ENCODE measurements at places on chromosomes 12 and 14. TPM values are rescaled to one million over a fixed set of nuclear protein-coding genes. Genes with fewer than 3 reads are reported as not detected.

Gene RDH16
- not detected for total RNA-seq

Gene FAM186B
- total RNA-seq = 0.62 TPM

Gene HOXC10
- total RNA-seq = not detected

Gene CCDC88C
- 3.6 TPM for total RNA-seq

Gene HPD
- 2.3 TPM for total RNA-seq

Gene CLEC4C
- not detected for total RNA-seq

Gene MYBPC1
- 7.3 TPM for total RNA-seq

Gene ASCL1
- total RNA-seq = not detected

Gene DDX11
- total RNA-seq = 6.5 TPM

Gene CPNE8
- total RNA-seq = 8.3 TPM

Gene GALNT16
- 94.9 TPM for total RNA-seq

Gene TPPP2
- total RNA-seq = 1.1 TPM

DNA sequence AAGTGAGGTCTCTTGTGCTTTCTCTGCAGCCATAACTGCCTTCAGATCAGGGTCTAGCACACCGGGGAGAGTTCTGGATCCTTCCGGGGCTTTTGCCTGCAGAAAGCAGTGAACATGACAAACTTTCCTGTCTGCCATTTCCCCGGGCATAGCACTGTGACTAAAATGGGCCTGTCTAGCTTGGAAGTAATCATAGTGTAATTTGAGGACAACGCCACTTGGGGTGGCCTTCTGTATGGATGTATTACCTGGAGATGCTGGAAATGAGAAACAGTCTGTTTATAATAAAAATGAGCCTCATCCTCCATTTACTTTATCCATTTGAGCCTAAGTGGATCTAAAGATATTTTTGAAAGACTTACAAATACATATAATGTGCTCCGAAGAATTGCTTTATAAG is 453.7 kb downstream of the VRK1 start:
- no peak for DNase-seq

GRCh38 chr12:70645494-70646317 is 8.5 kb upstream of the PTPRB start:
- peak; percentile 62 for DNase-seq

- DNase-seq = no peak
Observed at GRCh38 chr14:82431031-82431430, 897.4 kb upstream of the SEL1L start.

GRCh38 chr12:87596636-87597035 is 432.6 kb downstream of the C12orf50 start:
- no peak for DNase-seq

DNA sequence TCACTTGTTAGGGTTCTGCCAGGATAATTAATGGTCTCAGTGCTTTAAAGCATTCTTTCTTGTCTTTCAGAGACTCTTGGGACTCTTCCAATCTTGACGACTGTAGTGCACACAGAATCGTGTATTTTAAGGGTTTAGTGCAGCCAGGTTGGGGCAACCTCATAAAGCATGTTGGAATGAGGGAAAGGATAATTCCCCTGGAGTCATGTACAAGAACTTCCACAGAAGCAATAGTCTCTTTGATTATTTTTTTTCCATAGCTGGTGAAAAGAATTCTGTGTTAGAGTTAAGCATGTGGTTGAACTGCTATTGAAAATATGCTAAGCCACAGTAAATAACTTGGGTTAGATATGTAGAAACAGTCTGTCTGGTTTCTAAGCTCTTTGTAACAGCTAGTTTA is 246.8 kb upstream of the DAAM1 start:
- DNase-seq = no peak

GRCh38 chr12:48882972-48883304 is 17.3 kb upstream of the RND1 start:
- DNase-seq = no peak

DNA sequence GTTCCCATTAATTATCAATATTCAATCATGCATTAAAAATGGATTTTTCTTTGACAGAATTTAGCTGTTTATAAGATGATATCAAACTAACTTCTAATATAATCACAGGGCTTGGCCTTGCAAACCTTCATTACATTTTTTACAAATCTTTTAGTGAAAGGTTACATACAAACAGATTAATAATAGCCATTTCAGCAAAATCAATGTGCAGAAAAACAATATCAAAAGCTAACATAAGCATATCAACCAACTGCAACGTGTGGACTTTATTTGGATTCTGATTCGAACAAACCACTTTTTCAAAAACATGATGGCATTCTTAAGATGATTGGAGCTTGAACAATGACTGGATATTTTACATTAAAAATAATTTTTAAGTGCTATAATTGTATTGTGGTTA is 93.6 kb downstream of the OTX2 start:
- no peak for DNase-seq

GRCh38 chr12:90305379-90305778 is 596.7 kb upstream of the ATP2B1 start:
- no peak for DNase-seq

GRCh38 chr12:115351514-115352077 is 667.6 kb upstream of the TBX3 start:
- no peak for DNase-seq

- DNase-seq = no peak
Observed at GRCh38 chr14:22995889-22996625, 13.7 kb upstream of the AJUBA start.

DNA sequence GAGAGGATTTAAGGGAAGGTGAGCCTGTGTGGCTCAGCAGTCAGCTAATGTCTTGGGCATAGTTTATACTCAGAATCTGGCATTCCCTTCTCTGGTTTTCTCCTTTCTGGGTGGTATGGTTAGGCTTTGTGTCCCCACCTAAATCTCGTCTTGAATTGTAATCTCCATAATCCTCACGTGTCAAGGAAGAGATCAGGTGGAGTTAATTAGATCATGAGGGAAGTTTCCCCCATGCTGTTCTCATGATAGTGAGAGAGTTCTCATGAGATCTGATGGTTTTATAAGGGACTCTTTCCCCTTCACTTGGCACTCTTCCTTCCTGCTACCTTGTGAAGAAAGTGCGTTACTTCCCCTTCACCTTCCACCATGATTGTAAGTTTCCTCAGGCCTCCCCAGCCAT is 169.8 kb upstream of the PELI2 start:
- DNase-seq = no peak

GRCh38 chr12:131104463-131105350 is 151.0 kb downstream of the ADGRD1 start:
- peak; percentile 92 for DNase-seq

GRCh38 chr12:49903700-49904423 is at the start of gene FAIM2:
TSS of gene FAIM2 (minus strand) at chr12:49903900. CDS start at chr12:49903792, 108 bp downstream.
- DNase-seq = no peak

DNA sequence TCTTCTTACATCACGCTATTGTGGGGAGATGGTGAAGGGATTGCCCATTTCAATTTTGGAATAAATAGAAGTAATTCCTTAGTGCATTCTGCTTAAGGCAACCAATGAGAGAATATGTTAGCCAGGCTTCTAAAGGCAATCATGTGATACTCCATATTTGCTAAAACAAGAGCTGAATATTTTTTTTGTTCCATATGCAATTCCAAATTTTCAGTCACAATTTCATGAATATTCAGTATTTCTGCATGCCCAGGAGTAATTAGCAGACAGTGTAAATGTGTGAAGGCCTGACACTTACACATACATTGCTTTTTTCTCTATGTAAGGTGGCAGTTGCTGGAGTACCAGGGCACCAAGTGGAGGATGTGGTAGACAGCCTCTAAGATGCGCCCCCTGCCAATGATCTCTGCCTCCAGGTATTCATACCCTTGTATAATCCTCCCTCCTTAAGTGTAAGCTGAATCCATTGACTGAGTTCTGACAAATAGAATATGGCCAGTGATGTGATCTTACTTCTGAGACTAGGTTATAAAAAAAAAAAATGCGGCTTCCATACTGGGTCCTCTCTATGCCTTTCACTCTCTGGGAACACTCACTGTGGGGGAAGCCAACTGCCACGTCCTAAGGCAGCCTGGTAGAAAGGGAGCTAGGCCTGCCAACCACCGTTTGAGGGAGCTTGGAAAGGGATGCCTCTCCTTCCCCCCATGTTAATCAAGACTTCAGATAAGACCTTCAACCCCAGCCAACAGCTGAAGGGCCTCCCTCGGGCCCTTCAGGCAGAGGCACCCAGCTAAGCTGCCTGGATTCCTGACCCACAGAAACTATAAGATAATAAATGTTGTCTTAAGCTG is 62.7 kb upstream of the PTGR2 start:
- no peak for DNase-seq

DNA sequence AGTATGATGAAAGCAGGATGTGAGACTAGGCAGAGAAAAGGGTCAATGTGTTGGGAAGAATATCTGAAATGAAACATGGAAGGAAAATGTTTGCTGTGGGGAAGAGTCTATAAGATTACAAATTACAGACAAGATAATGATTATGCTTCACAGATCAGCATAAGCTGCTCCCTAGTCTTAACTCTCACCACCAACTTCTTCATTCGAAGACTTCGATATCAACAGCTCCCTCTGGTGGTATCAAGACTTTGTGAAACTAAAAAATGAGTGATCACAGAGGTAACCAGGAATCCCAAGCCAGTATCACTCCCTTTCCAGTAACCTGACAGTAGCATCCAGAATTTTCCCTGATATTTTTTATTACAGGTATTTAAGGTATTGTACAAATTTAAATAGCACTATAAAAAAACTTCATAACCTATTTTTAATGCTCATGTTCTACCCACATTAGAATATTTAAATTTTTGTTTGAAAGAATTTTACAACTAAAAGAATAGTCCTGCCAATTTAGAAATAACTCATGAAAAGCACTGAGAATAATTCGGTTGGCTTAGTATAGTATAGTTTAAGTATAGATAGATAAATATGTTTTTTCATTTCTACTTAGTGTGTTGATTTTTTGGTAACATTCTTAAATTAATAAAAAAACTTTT is 84.4 kb downstream of the C2CD5 start:
- DNase-seq = no peak

DNA sequence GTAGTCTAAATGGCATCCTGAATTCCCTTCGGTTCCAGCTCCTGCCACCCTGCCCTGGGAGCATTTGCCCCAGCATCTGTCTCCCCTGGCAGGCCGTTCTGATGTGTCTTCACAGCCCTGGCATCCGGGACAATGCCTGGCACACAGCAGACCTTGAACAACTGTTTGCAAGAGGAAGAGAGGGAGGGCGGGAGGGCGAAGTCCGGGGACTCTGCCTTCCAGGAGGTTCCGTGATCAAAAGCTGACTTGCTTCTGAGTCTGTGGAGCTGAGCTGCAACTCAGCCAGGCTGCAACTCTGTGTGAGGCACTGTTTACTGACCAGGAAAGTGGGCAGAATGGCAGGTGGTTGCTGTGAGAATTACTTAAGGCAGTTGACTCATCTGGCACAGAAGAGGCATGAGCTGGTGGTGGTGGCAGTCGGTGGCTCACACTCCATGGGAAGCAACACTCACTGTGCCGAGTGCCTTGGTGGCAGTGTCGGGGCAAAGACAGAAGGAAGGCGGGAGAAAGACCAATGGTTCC is 61.1 kb upstream of the DLK1 start:
- DNase-seq = no peak

DNA sequence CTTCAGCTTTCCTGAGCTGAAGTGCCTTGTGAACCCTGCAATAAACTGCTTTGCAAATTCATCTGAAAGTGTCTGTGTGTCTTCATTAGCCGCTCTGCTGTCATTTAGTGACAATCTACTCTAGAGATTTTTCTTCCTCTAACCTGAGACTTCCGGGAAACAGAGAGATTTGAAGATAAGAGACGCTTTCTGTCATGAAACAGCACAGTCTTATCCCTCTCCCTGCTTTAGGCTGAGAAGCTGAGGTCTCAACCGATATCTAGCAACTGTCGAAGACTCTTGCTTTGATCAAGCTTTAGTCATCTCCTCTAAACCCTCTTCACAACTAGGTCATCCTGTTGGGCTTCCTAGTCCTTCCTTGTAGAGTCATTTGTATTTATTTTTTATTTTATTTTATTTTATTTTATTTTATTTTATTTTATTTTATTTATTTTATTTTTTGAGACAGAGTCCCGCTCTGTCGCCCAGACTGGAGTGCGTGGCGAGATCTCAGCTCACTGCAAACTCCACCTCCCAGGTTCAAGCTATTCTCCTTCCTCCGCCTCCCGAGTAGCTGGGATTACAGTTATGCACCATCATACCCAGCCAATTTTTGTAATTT is 1.2 kb downstream of the RNASE2 start:
- no peak for DNase-seq

DNA sequence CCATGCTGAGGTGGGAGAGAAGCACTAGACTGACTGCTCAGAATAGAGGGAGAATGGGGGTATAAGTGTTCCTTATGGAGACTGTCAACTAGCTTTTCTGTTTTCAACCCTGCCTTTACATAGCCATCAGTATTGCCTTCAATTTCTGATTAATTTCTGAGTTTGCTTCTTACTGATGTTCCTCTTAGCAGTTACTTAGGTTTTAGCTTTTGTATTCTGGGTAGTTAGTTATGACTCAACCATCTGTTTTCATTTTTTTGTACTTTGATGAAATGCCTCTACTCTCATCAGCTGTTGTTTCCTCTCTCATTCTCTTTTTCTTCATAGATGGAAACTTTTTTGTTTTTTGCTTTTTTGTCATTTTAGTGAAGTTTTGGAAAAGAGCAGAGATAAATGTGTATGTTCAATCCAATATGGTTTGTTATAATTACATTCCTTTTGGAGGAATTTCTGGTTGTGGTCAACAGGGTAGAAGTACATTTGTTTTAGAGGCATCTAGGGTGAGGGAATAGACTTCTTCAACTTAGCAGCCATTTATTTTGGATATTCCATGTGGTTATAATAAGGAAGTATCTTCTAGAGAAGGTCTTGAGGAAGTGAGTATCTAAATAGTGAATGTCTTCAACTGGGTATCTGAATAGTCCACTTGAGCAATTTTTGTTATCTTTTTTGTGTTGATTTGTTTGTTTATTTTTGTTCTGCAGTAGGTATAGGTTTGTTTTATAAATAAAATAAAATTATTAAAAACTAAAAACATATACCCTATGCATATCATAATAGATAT is 29.6 kb downstream of the PMCH start:
- no peak for DNase-seq

GRCh38 chr12:92765871-92766270 is 63.1 kb downstream of the PLEKHG7 start:
- DNase-seq = no peak

GRCh38 chr14:85764822-85765221 is 234.9 kb downstream of the FLRT2 start:
- DNase-seq = peak; percentile 53

GRCh38 chr14:68935761-68936214 is 43.3 kb downstream of the ACTN1 start:
- no peak for DNase-seq

GRCh38 chr14:87005280-87005679 is 987.7 kb downstream of the GALC start:
- no peak for DNase-seq

DNA sequence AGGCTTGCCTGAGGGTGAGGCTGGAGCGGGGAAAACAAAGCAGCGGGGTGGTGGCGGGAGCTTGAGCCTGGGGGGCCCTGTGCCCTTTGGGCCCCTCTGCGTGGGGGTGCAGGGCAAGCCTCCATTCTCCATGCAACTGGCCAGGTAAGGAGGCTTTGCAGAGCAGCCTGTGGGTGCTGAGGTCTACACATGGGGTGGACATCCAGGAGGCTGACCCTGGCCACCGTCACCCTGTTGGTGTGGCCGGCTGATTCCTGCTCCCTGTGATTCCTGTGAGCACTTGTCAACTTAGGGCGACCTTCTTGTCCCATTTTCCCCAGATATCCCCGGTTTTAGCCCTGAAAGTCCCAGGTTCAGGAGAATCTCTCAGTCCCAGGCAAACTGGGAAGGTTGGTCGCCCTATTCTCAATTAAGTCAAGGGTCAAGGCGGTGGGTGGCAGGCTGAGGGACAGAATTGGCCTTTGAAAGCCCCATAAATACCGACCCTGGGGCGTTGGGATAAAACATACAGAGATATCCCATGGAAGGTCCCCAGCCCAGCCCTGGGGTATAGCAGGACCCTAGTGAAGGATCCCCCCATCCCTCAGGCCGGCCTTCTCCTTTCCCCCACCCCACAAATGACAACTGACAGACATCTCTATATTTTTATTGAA is 70.5 kb downstream of the PRIMA1 start:
- no peak for DNase-seq

Measured in Right ventricle myocardium inferior (tissue), 1 donor.